SW480 (cell line): ENCODE measurements at places on chromosomes 1 and 21.

GRCh38 chr1:83641796-83642443, 357.0 kb downstream of the TTLL7 start:
- DNase-seq = no peak

DNA sequence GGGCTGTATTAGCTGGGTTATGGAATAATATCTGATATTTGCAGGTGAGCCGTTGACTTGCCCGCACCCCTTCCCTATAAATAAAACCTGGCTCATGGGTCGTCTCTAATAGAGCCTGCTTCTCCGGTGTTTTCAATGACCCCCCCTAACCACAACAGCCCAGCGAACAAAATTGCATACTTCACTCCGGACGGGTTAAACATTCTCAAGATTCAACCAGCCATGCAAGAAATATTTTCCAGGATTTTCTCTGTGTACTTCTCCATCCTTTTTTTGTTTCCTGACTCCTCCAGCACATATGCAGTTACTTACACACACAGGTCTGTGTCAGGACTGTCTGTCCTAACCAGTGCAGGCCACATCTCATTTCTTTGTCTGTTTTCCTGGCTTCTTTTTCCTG, 267.7 kb downstream of the ZNF648 start:
- no peak for DNase-seq

- peak; percentile 75 for DNase-seq
These were observed 5.8 kb upstream of the FAM167B start for GRCh38 chr1:32241001-32241763.

DNA sequence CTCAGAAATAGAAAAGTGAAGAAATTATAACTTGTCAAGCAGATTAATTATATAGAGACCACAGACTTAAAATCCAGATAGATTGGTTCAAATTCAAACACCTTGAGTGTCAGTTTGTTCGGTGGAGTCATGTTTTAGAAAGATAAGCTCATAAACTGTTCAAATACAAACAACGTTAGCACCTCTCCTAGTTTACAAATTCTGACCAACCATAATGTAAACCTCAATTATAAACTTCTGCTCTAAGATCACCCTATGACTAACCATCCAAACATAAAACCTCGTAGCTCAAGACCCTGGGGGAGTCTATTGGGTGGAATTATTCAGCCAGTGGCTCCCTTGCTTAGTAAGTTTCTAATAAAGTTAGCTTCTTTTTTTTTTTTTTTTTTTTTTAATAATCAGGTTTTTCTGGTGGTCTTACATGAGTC, 12.4 kb downstream of the CBR1 start:
- no peak for DNase-seq

- DNase-seq = no peak
These were observed 50.5 kb upstream of the ZYG11A start for GRCh38 chr1:52792036-52792435.

- DNase-seq = no peak
These were observed 142.1 kb upstream of the ARHGEF16 start for GRCh38 chr1:3312310-3312897.

GRCh38 chr1:172914501-172915144, 136.1 kb downstream of the TNFSF18 start:
- no peak for DNase-seq

GRCh38 chr1:161241682-161242081, 3.7 kb upstream of the NR1I3 start:
- DNase-seq = no peak

- no peak for DNase-seq
These were observed 26.6 kb upstream of the DNM3 start for GRCh38 chr1:171814692-171815091.

- DNase-seq = no peak
These were observed 599.0 kb downstream of the AGBL4 start for GRCh38 chr1:49424782-49425181.

DNA sequence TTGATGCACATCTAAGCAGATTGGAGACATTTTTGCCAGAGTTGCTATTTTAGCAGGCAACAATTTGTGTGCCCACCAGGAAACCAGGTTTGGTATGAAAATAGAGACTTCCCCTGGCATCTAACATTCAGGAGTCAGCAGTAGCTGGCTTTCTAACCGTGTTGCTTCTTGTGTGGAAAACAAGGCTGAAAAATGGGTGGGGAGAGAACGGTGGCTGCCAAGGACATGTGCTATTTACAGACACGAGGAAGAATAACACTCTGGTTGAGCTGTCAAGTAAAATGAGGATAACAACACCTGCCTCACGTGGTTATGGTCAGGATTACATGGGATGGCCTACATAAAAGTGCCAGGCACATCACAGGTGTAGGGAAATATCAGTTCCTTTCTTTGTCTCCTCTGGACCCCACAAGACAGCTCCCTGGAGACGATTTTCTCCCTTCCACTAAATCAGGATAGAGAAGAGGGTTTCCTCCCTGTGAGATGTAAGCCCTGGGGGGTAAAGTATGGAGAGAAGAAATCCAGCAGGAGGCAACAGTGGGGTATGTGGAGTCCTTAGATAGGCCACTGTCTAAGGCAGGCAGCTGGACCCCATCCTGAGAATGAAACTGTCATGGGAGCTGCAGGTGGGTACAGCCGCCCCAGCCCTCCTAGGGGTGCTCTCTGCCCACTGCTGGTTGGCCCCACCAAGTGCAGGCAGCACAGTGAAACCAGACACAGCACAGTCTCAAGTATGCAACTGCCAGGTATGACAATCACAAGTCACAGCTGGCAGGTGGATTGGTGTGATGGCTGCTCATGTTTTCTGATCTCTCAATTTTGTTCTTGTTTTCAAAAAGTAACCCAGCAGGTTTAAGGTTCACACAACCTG, 80.3 kb downstream of the TENT5C start:
- no peak for DNase-seq

DNA sequence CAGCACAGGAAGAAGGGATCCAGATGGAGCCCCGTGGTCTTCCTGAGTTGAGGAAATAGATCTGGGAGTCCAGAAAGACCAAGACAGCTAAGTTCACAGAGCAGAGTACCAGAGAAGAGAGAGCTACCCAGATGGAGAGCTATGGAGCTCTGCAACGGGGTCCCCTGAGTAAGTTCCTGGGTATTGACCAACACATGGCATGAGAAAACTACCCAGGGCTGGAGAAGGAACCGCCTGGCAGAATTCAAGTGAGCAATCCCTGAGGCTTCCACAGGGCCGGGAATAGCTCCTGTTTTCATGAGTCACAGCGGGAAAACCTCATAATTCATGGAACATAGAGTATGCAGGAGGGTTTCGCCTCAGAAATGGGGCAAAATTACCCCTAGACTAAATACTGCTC, 19.7 kb downstream of the STPG1 start:
- DNase-seq = no peak

DNA sequence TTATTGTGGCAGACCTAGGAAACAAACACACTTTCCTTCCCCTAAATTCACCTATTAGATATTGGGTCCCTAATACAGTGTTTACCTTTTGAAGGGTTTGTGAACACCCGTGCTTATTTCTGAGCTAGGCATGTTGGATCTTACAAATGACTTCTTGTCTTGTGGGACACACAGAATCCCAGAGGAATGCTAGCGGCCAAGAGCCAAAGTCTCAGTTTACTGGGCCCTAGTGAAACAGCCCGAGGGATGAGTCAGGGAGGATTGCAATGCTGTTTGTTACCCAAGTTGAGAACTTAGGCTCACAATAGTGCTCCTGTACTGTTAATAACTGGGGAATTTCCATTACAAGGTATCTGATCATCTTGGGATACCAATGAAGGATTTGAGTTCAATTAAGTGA, 100.1 kb upstream of the AKT3 start:
- DNase-seq = no peak

GRCh38 chr1:204254031-204254661, 40.4 kb upstream of the GOLT1A start:
- DNase-seq = no peak

GRCh38 chr1:209375671-209376365, 207.7 kb upstream of the CAMK1G start:
- peak; percentile 64 for DNase-seq

GRCh38 chr1:227794817-227795192, 20.7 kb upstream of the PRSS38 start:
- DNase-seq = no peak

GRCh38 chr1:163241746-163242145, 39.0 kb upstream of the RGS5 start:
- no peak for DNase-seq

GRCh38 chr1:116521186-116521585, 49.6 kb downstream of the CD58 start:
- DNase-seq = no peak

- no peak for DNase-seq
These were observed 73.3 kb downstream of the RPE65 start for GRCh38 chr1:68376441-68376840.

DNA sequence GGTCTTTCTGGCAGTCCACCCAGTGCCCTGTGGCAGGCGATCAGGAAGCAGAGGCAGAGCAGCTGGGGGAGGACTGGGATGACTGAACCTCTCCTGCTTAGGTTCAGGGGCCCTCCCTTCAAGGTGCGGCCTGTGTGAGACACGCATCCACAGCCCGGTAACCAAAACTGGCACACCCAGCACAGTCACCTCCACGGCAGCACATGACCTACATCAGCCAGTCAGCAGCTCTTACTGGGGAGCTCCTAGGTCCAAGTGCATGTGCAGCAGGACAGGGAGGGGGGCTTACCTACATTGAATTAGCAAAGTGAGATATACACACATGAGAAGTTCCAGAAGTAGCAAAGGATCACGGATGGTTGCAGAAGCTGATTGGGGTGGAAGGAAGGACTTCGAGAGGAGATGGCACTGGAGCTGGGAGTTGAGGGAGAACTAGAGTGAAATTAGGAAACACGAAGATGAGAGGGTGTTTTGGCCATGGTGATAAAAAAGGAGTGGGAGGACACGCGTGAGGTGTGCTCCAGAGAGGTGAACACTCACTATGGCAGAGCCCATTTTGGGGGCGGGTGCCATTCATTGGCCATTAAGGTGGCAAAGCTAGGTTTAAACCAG, 51.4 kb upstream of the IRF2BP2 start:
- DNase-seq = peak; percentile 60

GRCh38 chr1:195664628-195665027, 943.6 kb downstream of the KCNT2 start:
- no peak for DNase-seq

GRCh38 chr1:106907795-106908194, 148.7 kb upstream of the PRMT6 start:
- no peak for DNase-seq

DNA sequence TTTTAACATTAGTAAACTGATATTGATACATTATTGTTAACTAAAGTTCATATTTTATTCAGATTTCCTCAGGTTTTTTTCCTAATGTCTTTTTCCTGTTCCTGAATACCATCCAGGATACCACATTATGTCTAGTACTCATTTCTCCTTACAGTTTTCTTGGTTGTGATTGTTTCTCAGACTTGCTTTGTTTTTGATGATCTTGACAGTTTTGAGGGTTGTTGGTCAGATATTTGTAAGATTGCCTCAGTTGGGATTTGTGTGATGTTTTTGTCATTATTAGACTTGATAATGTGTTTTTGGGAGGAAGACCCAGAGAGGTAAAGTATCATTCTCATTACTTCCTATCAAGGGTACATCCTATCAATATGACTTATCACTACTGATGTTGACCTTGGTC, 19.5 kb downstream of the EPB41 start:
- no peak for DNase-seq

DNA sequence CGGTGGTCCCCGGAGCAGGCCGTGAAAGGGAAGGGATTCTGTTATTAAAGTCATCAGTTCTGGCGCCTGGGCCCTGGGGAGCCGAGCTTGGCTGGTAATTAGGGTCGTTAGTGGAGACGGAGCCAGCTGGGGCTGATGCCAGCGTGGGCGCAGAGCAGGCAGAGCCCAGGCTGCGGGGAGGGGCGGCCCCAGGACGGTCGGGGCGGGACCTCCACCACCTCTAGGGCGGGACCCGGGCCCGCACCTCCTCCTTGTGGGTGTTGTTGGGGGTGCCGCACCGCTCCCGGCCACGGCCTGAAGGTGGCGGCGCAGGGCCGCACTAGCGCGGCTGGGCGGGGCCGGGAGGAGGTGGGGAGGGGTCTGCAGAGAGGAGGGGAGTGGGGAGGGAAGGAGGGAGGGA, 470.6 kb downstream of the PTPRU start:
- DNase-seq = peak; percentile 39

DNA sequence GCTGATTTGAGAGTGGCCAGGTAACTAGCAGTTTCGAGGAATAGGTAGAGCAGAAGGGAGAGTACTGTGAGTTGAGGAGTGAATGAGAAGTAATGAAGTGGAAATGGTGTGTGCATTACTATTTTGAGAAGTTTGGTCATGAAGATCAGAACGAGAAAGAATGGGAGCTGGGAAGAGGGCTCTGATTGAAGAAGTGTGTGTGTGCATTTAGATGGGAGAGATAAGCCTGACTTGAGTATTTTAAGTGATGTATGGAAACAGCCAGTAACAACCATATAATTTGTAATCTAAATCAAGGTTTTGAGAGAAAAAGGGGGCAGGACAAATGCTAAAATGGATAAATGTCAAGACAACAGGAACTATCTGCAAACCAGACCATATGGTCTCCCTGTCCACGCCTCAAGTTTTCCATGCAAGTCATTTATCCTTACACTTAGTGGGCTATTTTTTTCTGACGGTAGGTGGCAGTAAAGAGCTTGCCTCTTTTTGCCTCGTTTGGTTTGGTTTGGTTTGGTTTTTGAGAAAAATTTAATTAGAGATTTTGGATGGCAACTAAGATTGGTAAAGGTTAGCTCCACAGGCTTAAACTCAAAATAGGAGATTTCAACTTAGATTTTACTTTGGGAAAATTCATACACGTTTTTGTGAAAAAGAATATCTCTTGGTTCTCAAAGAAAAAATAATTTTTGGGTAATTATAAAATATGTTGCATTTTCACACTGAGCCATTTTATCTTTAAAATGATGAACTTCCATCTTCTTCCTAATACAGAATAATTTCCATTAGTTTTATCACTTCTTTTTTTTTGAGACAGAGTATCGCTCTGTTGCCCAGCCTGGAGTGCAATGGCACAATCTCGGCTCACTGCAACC, 9.5 kb upstream of the B3GALNT2 start:
- DNase-seq = peak; percentile 53

DNA sequence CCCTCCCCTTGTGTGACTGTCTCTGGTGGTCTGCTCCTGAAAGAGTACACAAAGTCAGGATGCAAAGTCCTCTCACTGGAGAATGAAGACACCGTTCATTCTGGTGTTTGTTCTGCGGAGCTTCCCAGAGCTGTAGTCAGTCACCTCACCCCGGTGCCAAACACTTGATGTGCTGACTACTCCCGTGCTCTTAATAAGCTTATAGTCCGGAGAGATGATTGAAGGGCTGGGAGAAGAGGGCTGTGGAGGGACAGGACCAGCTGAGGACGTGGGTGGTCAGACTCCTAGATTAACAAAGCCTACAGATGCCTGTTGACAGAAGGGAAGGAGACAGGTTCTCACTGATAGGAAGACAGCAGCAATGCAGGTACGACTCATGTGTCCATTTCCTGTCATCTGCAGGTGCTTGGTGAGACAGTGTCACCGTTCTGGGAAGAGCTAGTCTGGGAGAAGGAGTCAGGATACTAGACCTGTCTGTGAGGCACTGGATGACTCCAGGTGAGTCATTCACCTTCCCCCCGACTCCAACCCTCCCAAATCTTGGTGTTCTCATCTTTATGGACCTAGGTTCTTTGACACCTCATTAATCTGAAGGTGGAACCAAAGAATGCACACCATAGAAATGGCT, 40.4 kb upstream of the LRRN2 start:
- peak; percentile 55 for DNase-seq

GRCh38 chr1:85047472-85048295, 616 bp downstream of the MCOLN3 start:
- peak; percentile 34 for DNase-seq
